LNCaP clone FGC (cell line): ENCODE measurements at places on chromosomes 3 and 15.

- DNase-seq, result no peak
These were observed 17.8 kb downstream of the MYL3 start for GRCh38 chr3:46845397-46845859.

- no peak for DNase-seq
These were observed 75.4 kb downstream of the PPM1L start for GRCh38 chr3:160831401-160831800.

DNA sequence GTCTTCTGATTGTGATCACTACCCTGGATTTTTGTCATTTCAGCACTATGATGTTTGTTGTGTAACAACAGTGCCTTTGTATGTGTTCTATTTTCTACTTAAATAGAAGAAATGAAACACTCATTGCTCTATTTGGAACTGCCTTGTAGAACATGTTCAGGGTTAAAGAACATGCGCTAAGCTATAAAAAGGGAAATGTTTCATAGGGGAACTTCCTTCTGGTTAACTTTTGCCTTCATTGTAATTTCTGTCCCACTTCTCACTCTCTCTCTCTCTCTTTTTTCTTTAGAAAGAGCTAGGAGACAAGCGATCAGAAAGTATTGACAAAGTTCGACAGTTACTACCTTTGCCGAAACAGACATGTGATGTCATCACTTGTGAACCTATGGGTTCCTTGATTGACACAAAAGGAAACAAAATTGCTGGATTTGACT lies at the start of gene P2RY12:
TSS of gene P2RY12 (minus strand) at position 13 of the 434 bp plus-strand sequence. CDS start 45,908 bp downstream, outside the sequence.
- no peak for DNase-seq

DNA sequence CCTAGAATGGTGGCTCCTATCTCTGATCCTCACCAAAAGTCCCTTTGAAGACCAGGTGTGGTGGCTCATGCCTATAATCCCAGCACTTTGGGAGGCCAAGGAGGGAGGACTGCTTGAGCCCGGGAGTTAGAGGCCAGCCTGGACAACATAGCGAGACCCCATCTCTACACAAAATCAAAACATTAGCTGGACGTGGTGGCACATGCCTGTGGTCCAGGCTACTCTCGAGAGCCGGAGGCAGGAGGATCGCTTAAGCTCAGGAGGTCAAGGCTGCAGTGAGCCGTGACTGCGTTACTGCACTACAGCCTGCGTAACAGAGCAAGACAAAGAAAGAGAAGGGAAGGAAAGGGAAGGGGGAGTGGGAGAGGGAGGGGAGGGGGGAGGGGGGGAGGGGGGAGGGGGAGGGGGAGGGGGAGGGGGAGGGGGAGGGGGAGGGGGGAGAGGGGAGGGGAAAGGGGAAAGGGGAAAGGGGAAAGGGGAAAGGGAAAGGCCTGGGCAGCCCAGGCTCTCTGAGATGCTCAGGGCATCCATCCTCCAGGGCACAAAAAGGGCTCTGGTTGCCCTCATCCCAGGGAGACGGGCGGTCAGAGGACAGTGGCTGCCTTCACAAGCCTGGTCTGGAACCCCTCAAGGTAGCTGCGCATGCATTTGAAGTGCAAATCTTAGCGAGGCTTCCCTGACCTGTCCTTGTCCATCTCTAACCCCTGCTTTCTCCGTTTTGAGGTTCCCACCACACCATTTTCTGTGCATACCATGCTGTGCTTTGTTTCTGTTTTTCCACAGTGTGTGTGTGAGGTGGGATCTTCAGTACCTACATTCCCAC lies 76.1 kb downstream of the LDHAL6B start:
- DNase-seq, result no peak

DNA sequence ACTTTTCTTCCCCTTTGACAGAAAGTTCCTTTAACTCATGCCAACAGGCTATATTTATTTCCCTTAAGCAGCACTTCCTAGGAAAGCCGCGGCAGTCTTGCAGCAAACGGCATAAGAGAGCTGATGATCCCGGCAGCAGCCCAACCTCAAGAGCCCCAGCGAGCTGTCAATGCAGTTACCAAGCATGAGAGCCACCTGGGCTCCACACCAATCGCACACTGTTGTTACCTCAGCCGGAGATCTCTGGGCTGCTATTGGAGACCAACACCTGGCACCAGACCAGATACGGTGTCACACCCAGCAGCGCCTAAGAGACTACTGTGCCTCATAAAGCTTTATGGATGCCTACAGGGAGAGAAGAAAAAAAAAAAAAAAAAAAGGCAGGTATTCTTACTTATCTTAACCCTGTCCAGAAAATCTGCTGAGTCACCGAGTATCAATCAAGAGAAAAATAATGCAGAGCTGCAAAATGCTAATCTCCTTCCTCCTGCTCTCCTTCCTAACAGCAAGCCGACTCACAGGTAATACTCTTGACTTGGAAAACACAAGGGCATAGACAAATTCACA lies 11.7 kb downstream of the ABCC5 start:
- peak; percentile 100 for DNase-seq

- DNase-seq, result no peak
These were observed 17.4 kb upstream of the VGLL4 start for GRCh38 chr3:11661052-11661656.

DNA sequence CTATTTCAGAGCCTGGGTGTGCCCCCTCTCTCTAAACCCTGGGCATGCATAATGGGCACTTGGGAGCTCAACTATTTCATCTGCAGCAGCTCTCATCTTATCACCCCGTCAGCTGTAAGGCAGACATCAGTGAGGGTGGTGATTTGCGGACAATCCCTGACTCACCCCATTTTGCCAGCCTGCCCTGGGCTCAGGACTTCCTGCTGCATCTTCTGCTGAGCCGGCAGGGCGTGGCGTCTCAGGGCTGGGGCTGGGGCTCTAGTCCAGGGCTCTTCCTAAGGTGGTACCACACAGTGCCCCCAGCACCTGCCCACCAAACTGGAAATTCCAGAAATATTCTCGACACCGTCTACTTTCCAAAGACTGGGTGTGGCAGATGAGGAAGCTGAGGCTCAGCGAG lies 925 bp upstream of the PSTPIP1 start:
- DNase-seq, result no peak
